ENCODE measurements at places on chromosomes 7 and 10. TPM values are rescaled to one million over a fixed set of nuclear protein-coding genes. Genes with fewer than 3 reads are reported as not detected.
A peak's percentile ranks its signal among the peaks of the same experiment; 100 is the strongest.

- no peak for DNase-seq
Observed at GRCh38 chr10:69497611-69498390, 46.5 kb downstream of the TSPAN15 start.

DNA sequence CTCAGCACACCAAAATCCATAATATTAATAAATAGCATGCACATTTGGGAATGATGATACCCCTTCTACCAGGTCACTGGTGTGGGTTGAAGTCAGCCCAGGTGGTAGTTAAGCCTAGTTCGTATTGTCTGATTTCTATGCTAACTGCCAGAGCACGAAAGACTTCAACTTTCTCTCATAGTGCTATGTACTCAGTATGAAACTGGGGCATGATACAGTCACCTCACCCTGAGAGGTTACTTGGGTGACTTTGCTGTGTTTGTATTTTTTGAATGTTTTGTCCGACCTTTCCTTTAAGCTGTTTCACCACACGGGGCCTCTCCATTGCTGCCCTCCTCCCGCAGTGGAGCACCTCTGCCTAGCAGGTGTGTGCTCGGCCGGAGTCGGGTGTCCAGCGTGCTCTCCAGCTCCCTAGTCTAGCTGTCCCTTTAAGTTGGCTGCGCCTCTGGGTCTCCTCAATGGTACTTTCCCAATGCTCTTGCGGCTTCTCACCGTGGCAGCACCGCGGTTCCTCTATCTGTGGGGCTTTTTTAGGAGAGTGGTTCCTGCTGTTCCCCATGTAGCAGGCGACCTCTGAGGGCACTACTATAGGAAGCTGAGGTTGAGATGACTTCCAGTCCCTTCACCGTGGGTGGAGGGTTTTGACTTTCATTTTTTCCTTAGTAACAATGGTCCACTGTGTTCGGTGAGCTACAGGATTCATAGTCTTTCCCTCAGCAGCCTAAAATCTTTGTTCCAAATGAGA, 524.0 kb upstream of the PFKP start:
- DNase-seq: no peak

- DNase-seq: no peak
Observed at GRCh38 chr10:74110120-74110519, 40.5 kb downstream of the AP3M1 start.

- no peak for DNase-seq
Observed at GRCh38 chr7:44587843-44588711, 6.0 kb upstream of the TMED4 start.

DNA sequence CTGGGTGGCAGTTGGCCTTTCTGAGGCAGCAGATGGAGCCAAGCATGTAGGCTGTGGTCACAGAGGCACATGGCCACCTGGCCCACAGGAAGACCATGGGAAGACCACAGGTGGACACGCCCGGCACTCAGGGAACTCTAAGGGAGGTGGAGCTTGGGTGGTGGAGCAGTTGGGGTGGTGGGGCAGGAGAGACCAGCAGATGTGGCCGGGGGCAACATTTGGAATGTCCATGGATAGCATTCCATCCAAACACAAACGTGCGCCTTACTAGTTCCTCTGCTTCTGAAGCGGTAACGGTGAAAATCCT, 290.9 kb downstream of the PTPRN2 start:
- no peak for DNase-seq

GRCh38 chr7:135335628-135336139, 102.0 kb downstream of the STRA8 start:
- peak; percentile 26 for DNase-seq

- no peak for DNase-seq
Observed at GRCh38 chr7:113122744-113123143, 4.4 kb upstream of the SMIM30 start.

DNA sequence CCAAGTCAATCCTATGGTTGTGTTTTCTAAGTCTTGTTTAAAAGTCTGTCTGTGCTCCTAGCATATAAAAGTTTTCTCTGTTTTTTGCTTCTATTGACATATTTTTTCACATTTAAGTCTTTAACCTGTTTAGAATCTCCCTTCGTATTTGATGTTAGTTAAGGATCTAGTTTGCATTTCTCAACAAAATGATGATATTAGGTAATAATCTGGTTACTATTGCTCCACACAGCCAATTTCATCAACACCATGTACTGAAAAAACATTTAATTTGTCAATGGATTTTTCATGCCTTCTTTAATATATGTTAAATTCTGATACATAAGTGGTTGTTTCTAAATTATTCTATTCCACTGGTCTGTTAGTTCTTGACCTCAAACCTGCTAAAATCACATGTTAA, 17.5 kb upstream of the TSGA13 start:
- DNase-seq: no peak

The SIRT1 gene
- polyA plus RNA-seq: 9.3 TPM

The CPN1 gene
- polyA plus RNA-seq: not detected

All from right cardiac atrium (tissue), 5 donors.